ENCODE measurements at places on chromosomes 4 and X.
A peak's percentile ranks its signal among the peaks of the same experiment; 100 is the strongest.

GRCh38 chr4:69776696-69777095, 16.3 kb upstream of the SULT1B1 start:
- no peaks in the 10 kb centered on the region for H3K36me3 ChIP-seq
- no peak for DNase-seq
- no peak overlapping the region for H3K27ac ChIP-seq
- no peaks in the 10 kb centered on the region for H3K27me3 ChIP-seq
- no peaks in the 10 kb centered on the region for H3K4me1 ChIP-seq
- no peak overlapping the region for H3K4me3 ChIP-seq

DNA sequence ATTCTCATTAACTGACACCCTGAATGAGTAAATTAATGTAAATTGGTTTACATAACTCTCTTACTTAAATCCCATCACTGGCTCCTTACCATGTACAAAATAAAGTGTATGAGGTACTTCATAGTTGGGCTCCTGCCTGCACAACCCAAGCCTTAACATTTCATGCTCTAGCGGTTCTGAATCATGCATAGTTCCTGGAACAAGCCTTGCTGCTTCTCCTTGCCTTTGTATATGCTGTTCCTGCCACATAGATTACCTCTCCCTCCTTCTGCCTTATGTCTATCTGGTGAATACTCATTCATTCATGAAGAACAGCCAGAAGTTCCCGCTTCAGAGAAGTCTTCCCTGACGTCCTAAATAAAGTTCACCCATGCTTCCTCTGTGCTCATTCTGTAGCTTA, 594.7 kb downstream of the SMARCA1 start:
- H3K27me3 ChIP-seq: no peaks in the 10 kb centered on the region
- no peak overlapping the region for H3K27ac ChIP-seq
- H3K36me3 ChIP-seq: no peaks in the 10 kb centered on the region
- no peak for DNase-seq
- no peak overlapping the region for H3K4me3 ChIP-seq

- peak overlapping the region; percentile 59 for H3K4me3 ChIP-seq
- H3K27me3 ChIP-seq: no peaks in the 10 kb centered on the region
- H3K36me3 ChIP-seq: peaks cover 17% of the 10 kb centered on the region
- peak overlapping the region; percentile 96 for H3K27ac ChIP-seq
These were observed 56.6 kb downstream of the TMEM131L start for GRCh38 chr4:153522802-153523094.

DNA sequence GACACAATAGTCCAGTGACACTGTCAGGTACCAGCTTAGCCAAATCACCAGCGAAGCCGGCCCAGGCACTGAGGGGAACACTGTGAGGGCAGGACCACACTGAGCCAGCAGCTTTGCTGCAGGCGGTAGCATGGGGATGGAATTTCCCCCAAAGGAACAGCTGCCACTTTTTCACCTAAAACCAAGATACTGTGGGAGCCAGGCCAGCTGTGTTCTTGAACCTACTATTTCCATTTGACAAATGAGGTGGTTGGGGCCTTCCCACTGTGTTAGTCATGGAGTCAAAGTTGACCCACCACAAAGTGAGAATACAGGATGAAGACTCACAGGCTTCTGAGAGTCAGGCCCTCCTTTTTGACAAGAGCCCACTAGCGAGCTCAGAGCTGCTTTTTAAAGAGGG, 70.7 kb upstream of the SH3RF1 start:
- H3K27ac ChIP-seq: peak overlapping the region; percentile 23
- H3K27me3 ChIP-seq: no peaks in the 10 kb centered on the region
- no peaks in the 10 kb centered on the region for H3K36me3 ChIP-seq
- no peak overlapping the region for H3K4me3 ChIP-seq
- peak; percentile 62 for DNase-seq
- H3K4me1 ChIP-seq: peaks cover 13% of the 10 kb centered on the region

GRCh38 chr4:136935305-136935704, 597.0 kb downstream of the PCDH18 start:
- no peak overlapping the region for H3K4me3 ChIP-seq
- no peak for DNase-seq

GRCh38 chrX:68919707-68920106, 90.9 kb downstream of the EFNB1 start:
- no peak overlapping the region for H3K4me3 ChIP-seq
- H3K27ac ChIP-seq: no peak overlapping the region

- H3K27me3 ChIP-seq: no peaks in the 10 kb centered on the region
- no peaks in the 10 kb centered on the region for H3K36me3 ChIP-seq
- no peak overlapping the region for H3K4me3 ChIP-seq
- H3K4me1 ChIP-seq: no peaks in the 10 kb centered on the region
- H3K27ac ChIP-seq: no peak overlapping the region
These were observed 269.9 kb downstream of the OPHN1 start for GRCh38 chrX:68163441-68163840.

GRCh38 chr4:162837679-162838078, 329.0 kb downstream of the NAF1 start:
- no peaks in the 10 kb centered on the region for H3K4me1 ChIP-seq
- no peaks in the 10 kb centered on the region for H3K27me3 ChIP-seq
- DNase-seq: no peak
- no peaks in the 10 kb centered on the region for H3K36me3 ChIP-seq
- H3K27ac ChIP-seq: no peak overlapping the region
- no peak overlapping the region for H3K4me3 ChIP-seq

DNA sequence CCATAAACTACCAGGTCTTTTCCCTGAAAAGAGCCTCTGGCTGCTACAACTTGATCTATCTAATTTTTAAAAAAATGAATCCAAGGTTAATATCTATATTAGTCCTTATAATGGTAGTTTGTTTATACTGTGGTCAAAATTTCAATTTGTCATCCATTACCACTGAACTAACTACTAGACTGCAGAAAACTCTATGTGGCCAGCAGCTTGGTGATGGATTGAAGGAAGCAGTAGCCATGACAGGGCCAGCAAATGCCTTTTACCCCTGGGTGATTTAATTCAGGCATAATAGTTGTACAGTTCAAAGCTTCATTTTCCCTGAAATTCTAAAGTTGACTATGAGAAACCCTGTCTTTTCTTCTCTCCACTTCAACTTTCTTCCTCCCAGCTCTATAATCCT, 30.4 kb upstream of the PPARGC1A start:
- H3K36me3 ChIP-seq: no peaks in the 10 kb centered on the region
- H3K27me3 ChIP-seq: no peaks in the 10 kb centered on the region
- H3K4me1 ChIP-seq: no peaks in the 10 kb centered on the region
- DNase-seq: no peak

DNA sequence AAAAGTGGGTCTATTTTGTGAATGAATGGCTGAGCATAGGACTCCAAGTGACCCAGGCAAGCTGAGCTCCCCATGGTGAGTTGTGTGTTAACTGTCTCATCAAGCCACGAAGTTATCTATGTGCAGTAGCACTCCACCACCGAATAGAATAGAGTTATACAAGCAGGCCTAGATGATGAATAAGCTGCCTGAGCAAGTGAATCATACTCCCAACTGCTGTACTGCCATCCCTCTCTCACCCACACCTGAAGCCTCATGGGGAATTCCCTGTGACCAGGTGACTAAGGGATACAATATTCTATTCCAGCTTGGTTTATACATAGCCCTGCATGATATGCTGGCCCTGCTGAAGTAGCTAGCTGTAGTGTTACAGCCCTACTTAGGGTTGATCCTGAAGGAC, 38.7 kb downstream of the KDM5C start:
- H3K27ac ChIP-seq: no peak overlapping the region
- no peaks in the 10 kb centered on the region for H3K27me3 ChIP-seq
- DNase-seq: no peak
- H3K36me3 ChIP-seq: no peaks in the 10 kb centered on the region

GRCh38 chr4:141132072-141132708, 1.1 kb downstream of the RNF150 start:
- H3K4me3 ChIP-seq: no peak overlapping the region
- no peak overlapping the region for H3K27ac ChIP-seq
- no peaks in the 10 kb centered on the region for H3K4me1 ChIP-seq
- no peaks in the 10 kb centered on the region for H3K36me3 ChIP-seq
- peaks cover 15% of the 10 kb centered on the region for H3K27me3 ChIP-seq

DNA sequence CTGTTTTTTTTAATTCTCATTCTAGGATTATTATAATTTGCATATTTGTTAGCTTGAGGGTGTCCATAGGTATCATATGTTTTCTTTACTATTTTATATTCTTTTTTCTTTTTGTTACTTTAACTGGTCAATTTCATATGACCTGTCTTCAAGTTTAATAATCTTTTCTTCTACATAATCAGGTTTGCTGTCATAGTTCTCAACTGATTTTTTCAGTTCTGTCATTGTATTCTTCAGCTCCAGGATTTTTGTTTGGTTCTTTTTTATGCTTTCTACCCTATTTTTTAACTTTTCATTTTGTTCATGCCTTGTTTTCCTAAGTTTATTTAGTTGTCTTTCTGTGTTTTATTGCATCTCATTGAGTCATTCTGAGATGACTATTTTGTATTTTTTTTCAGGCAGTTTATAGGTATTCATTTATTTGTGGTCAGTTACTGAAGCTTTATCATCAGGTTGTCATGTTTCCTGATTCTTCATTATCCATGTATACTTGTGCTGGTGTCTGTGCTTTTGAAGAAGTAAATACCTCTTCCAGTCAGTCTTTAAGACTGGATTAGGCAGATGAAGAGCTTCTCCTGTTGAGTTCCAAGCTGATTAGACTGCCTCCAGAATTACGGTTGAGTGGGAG, 220.3 kb upstream of the VEGFC start:
- no peak overlapping the region for H3K4me3 ChIP-seq
- no peaks in the 10 kb centered on the region for H3K27me3 ChIP-seq
- no peaks in the 10 kb centered on the region for H3K4me1 ChIP-seq
- no peak overlapping the region for H3K27ac ChIP-seq
- no peaks in the 10 kb centered on the region for H3K36me3 ChIP-seq
- no peak for DNase-seq

DNA sequence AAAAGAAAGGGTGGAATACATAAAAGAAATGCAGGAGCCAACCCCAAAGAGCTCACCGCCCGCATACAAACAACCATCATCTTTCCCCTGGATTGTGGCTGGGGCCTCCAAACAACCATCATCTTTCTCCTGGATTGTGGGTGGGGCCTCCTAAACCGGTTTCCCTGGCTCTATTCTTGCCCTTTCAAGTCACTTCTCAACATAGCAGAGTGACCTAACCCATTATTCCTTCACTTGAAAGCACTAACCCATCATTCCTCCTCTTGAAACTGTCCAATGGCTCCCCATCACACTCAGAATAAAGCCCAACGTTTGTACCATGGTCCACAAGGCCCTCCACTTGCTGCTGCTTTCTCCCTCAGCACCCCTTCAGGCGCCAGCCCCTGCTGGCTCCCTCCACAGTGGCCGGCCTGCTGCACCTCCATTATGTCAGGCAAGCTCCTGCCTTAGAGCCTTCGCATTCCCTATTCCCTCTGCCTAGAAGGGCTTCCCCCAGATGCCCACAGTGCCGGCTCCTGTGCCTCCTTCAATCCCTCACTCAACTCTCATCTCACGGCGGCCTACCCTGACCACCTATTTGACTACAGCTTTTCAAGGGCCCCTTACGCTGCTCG, 24.1 kb downstream of the SMIM43 start:
- H3K27ac ChIP-seq: no peak overlapping the region
- no peak for DNase-seq
- no peaks in the 10 kb centered on the region for H3K4me1 ChIP-seq
- no peaks in the 10 kb centered on the region for H3K27me3 ChIP-seq

DNA sequence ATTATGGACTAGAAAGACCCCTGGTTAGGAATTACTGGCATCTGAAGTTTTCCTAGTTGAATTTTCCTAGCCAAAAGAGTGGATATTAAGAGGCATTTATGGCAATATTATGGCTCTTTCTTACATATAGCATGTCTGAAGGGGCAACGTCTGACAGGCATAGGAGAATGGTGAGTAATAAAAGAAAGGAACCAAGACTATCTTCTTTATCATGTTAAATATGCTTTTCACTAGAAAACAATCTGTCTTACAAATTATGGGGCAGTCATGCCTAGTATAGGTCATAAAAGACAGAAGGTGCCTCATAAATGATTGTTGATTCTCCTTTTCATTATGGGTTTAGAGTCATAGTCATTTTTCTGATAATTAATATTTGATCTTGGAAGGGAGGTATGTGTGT, 431.1 kb upstream of the HTR2C start:
- DNase-seq: no peak
- H3K27ac ChIP-seq: no peak overlapping the region
- H3K4me1 ChIP-seq: no peaks in the 10 kb centered on the region
- H3K36me3 ChIP-seq: no peaks in the 10 kb centered on the region
- H3K4me3 ChIP-seq: no peak overlapping the region

DNA sequence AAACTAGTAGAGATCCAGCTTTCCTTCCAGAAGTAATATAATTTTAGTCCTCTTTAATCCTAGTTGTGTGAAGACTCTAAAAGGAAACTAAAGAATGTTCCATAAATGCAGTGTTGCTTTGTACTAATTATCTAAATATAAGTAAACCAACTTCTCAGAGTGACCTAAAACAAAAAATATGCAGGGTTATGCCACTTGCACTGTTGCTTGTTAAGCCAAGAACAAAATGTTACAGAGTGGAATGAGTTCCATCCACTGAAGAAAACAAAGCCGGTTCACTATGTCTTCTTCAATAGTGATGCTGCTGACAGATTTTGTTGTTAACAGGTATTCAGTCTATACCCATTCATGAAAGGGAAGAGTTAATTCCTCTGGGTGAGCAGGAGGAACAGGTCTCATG, 252.0 kb upstream of the DIAPH2 start:
- no peak for DNase-seq
- H3K4me3 ChIP-seq: no peak overlapping the region
- H3K27ac ChIP-seq: no peak overlapping the region
- H3K4me1 ChIP-seq: no peaks in the 10 kb centered on the region
- H3K27me3 ChIP-seq: no peaks in the 10 kb centered on the region
- H3K36me3 ChIP-seq: no peaks in the 10 kb centered on the region

DNA sequence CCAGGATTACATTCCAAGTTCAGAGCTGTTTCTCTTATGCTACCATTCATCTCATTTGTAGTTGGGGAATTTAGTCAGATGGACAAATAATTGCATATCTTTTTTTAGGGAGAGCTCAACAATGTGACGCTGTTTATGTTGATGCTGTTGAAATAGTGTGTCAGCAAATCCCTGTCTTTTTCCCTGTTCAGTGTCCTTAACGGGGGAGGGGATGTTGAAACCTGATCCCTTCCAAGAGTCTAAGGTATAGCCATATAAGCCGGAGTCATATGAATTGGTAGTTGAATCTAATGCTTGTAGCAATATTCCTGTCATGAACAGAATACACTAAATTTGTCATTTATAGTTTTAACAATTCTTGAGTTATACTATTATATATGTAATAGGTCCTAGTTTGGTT, 293.5 kb upstream of the FAT1 start:
- no peaks in the 10 kb centered on the region for H3K4me1 ChIP-seq
- H3K36me3 ChIP-seq: no peaks in the 10 kb centered on the region
- H3K27me3 ChIP-seq: no peaks in the 10 kb centered on the region
- no peak for DNase-seq

- H3K4me3 ChIP-seq: no peak overlapping the region
- H3K27me3 ChIP-seq: no peaks in the 10 kb centered on the region
- H3K36me3 ChIP-seq: no peaks in the 10 kb centered on the region
- no peak overlapping the region for H3K27ac ChIP-seq
These were observed 277.1 kb downstream of the GRID2 start for GRCh38 chr4:92580816-92581215.

DNA sequence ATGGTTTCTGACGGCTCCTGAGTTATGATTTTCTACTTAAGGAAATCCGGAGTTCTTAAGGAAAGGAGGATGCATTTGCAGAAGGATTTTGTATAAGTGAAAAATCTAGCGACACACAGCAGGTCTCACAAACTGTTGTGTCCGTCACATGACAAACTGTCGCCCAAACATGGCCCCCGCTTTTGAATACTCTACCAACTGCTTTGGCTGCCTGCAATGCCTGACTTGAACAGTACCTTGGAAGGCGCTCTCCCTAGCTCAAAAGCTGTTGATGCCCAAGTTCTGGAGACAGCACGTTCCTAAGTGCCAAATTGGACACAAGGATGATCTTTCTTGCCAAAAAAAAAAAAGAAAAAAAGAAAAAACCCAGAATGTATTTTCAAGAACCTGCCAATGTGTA, 103.2 kb downstream of the ENPP6 start:
- H3K36me3 ChIP-seq: no peaks in the 10 kb centered on the region
- no peak for DNase-seq
- no peaks in the 10 kb centered on the region for H3K4me1 ChIP-seq
- H3K27ac ChIP-seq: no peak overlapping the region
- H3K4me3 ChIP-seq: no peak overlapping the region
